ENCODE measurements at places on chromosomes 6 and 20.

DNA sequence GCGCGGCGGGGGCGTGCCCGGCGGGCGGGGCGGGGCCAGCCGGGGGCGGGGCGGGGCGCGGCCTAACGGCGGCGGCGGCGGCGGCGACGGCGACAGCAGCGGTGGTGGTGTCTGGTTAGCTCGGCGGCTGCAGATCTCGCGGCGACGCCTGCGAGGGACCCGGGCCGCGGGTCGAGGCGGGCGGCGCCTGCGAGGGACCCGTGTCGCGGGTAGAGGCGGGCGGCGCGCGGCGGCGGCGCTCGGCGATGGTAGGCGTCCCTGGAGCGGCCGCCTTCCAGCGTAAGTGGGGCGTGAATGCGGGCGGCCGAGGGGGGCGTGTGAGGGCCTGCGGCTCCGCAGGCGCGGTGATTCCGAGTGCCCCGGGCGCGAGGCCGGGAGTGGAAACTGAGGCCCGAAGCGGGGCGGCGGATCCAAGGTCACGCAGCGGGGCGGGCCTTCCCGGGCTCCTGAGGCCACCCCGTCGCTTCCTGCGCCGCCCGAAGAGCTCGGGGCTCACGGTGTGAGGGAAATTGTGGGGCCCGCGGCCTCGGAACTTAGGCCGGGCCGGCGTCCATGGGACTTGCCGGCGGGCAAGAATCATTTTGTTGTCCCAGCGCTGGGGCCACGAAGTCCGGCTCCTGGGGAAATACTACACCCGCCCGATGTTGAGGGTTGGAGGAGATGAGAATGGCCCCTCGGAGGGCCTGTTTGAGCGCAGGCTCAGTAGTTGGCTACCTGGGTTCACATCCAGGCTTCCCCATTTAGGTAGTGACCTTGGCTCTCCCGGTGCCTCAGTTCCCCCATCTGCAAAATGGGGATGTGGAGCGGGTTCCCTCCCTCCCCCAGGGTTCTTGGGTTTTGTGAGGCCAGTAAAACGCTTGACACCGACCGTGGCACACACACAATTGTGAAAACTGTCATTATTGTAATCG, at the start of gene CBFA2T2:
TSS of gene CBFA2T2 (plus strand) at position 74 of the 911 bp plus-strand sequence. CDS start at position 246, 172 bp downstream.
- no peak for DNase-seq

DNA sequence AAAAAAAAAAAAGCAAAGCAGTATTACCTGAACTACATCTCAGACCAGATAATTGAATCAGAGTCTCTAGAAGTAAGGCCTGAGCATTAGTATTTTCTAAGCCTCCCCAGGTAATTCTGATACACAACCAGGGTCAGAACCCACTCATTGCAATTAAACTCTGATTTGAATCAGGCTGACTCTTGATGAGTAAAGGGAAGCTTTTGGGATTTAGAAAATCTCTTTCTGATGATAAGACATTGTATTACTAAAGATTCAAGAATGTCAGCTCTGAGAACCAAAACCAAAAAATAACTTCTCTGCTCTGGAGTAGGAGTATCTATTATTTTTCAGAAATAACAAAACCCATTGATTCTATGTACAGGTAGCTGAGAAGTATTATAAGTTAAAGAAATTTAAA, 100.1 kb upstream of the COL21A1 start:
- DNase-seq = no peak

DNA sequence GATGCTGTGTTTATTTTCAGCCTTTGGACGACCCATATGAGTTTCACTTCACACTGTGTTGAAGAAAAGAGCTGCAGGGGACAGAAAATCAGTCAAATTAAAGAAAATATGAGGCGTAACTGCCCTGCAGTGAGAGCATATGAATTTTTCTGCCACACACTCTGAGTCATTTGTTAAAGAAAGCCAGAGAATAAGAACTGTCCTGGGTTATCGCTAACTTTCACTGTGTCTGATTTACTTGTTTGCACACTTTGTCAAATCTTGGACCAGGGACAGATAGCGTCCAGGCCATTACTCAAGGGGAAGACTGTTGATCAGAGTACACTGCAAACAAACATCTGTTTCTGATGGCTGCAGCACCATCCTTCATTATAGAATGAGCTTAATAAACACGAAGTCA, 126.8 kb upstream of the AGPAT4 start:
- no peak for DNase-seq

GRCh38 chr20:21901470-21902275, 196.2 kb downstream of the PAX1 start:
- peak; percentile 62 for DNase-seq

All from brain (organoid and tissue), 16 donors.